Activated T-cell treated with anti-CD3 and anti-CD28 coated beads, Interleukin-2, amount 50 U/mL, for 4 hours (primary cell): ENCODE measurements at places on chromosomes 16 and 17.
A peak's percentile ranks its signal among the peaks of the same experiment; 100 is the strongest.

DNA sequence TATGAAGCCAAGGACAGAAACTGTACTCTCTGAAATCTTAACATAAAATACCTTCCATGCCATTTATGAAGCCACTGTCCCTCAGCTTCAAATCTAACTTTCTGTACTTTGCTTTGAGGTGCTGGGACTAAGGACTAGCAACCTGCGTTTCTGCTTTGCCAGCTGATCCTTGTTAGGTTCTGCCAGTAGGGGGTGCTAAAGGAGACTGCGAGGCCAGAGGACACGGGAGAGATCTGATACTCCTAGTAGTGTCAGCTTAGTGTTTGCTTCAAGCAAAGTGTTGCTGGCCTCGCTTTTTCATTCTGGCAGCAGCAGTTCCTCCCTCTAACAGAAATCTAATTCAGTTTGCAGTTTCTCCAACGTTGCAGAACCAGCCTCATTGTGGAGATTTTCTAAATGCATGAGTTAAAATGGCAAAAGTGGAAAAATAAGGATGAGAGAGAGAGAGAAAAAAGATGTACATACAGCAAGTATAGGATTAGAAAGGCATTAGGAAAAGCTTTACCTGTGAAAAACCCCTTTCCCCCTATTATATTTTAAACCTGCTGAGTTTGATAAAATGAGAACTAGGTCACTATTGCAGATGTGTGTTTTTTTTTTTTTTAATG lies 297.5 kb downstream of the CA10 start:
- DNase-seq = no peak

- no peak for DNase-seq
These were observed at the start of gene ZACN for GRCh38 chr17:76078860-76079534. ZACN (plus strand) TSS chr17:76079182; CDS start chr17:76079265, 83 bp downstream.

GRCh38 chr17:10899281-10899680 lies 61.4 kb upstream of the PIRT start:
- no peak for DNase-seq

DNA sequence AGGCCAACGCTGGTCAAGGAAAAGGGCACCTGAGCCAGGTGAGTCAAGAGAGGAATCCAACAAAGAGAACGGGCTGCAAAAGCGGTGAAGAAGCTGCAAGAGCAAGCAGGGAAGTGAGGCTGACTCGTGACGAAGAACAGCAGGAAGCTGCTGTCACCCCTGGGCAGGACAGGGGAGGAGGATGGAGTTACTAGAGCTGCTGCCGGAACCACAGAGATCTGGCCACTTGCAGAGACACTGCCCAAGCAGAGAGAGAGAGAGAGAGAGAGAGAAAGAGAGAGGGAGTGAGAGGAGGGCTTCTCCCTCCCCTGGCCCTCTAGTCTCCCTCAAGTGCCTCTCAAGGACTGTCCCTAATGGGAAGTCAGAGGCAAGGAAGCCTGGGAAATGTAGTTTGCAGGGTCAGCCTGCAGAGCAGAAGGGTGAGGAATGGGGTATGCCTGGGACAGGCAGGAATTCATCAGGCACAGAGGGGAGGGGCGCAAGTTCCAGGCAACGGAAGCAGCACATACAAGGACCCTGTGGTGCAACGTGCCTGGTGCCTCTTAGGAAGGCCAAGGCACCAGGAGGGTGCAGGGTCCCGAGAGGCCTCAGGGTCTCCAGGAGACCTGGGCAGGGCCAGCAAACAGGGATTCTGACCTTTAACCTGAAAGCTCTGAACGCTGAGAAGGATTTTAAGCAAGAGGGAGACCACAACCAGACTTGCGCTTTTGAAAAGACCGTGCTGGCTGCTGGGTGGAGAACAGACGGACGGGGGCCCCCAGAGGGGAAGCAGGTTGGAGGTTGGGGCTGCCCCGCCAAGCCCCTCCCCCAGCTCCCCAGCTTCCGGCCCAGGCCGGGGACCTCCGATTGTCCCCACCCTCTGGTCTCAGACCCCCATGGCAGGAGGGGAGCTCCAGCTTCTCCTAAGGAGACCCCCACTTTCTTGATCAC lies 45.8 kb upstream of the CIBAR2 start:
- no peak for DNase-seq

DNA sequence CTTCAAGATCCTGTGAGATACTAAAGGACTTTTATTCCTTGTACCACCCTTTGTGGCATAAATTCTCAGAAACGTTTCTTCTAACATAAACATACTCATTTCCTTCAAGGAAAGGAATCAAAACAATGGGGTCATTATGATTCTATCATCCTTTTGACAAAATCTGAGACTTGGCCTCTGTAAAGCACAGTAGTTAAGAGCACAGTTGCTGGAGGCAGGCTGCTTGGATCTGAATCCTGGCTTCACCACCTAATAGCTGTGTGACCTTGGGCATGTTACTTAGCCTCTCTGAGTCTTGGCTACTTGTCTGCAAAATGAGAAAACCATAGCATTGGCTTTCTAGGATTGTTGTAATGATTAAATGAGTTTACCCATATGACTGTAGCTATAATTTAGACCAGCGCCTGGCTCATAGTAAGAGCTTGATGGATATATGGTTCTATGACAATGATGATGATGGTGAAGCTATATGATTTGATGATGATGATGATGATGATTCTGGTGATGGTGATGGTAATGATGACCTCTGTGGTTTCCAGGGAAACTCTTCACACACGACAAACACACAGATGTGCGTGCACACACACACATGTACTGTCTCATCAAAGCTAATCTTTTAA lies 6.1 kb upstream of the KRT31 start:
- DNase-seq = no peak

- no peak for DNase-seq
These were observed 562.0 kb upstream of the GOT2 start for GRCh38 chr16:59295993-59296736.

GRCh38 chr16:79434092-79434491 lies 166.4 kb downstream of the MAF start:
- DNase-seq = no peak

- DNase-seq = no peak
These were observed 5.0 kb downstream of the IGFBP4 start for GRCh38 chr17:40448213-40448638.

- no peak for DNase-seq
These were observed 5.8 kb upstream of the FASN start for GRCh38 chr17:82103553-82104451.

DNA sequence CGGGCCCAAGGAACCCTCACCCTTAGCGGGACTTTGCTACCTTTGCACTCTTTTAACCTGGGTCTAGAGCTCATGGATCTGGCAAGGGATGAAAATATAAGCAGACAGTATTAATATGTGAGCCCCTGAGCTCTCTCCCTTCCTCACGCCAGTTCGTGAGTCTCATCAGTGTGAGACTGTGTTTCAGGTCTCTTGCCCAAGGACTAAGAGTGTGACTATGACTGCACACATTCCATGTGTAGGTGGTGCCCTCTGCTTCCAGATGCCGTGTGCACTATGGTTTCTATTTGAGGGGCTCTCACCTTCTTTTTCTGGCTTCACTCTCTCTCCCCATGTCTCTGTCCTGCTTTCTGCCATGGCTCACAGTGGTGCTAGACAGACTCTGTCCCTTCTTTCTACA lies 40.5 kb downstream of the DHRS7B start:
- no peak for DNase-seq

DNA sequence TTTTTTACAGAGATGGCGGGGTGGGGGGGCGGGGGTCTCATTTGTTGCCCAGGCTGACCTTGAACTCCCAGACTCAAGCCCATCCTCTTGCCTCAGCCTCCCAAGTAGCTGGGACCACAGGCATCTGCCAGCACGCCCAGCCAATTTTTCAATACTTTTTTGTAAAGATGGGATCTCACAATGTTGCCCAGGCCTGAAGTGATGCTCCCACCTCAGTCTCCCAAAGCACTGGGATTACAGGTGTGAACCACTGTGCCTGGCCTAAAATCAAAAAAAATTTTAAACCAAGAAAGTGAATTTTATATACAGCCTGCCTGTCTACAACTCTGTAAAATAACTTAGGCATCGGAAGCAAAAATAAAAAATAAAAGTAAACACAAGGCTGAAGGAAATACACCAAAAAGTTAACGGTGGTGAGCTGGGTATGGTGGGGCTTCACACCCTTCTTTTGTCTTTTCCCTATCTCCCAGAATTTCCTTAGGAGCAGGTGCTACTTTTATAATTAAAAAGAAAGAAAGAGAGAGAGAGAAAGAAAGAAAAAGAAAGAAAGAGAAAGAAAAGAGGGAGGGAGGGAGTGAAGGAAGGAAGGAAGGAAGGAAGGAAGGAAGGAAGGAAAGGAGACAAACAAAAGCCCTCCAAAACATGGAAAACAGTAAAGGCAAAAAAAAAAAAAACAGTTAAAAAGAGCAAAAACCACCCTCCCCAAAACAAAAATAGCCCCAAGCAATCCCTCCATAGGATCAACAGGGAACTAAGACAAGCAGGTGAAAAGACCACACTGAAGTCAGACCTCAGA lies 51.4 kb downstream of the TBC1D16 start:
- no peak for DNase-seq

DNA sequence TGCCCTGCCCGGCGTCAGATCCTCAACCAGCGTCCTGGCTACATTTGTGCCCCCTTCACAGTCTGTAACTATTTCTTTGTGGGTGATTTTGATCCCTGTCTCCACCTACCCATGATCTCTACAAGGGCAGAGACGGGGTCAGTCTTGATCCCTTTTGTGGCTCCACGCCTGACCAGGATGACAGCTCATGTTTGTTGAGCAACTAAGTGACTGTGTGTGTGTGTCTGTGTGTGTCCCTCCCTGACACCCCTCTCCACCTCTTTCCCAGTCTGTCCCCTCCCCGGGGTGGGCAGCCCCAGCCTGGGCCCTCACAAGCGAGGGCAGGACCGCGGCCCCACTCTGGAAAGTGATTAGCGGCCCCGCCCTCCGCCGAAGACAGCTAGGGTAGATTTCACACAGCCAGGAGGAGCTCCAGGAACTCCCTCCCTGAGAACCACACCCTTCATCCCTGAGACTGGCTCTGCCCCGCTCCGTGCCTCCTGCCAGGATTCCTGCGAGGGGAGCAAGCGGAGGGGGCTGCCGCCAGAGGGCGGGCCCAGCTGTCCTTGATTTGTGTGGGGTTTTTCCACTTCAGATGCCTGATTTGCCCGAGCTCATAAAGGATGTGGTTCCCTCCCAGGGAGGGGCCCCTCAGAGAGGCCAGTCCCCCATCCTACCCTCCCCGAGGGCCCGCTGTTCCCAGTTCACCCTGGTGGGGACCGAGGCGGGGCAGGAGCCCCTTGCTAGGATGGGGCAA lies 5.3 kb upstream of the HS3ST6 start:
- DNase-seq = no peak

DNA sequence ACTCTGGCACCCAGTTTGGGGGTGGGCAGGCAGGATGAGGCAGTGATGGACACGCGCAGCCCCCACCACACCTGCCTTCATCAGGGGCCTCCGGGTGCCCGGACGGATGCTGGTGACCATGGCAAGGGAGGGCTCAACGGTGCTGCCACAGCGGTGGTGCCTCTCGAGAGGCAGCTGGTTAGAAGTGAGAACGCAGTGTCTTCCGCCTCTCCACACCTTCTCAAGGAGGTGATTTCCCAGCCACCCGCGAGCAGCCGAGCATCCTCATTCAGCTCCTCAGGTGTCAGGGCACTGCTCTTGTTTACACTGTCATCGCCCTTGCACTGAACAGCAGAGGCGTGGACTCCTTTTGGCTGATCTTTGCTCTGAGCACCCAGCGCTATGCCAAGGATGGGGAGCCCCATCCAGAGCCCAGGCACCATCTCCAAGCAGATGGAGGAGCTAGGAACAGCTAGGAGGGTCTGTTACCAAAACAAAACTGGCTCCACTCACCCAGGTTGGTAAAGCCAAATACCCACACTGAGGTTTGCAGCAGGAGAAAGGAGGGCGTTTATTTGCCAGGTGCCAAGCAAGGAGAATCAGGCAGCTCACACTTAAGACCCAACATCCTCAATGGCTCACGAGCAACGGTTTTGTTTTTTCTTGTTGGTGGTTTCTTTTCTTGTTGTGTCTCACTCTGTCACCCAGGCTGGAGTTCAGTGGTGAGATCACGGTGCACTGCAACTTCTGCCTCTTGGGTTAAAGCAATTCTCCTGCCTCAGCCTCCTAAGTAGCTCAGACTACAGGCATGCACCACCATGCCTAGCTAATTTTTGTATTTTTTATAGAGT lies 174.3 kb upstream of the TNRC6C start:
- DNase-seq = peak; percentile 56

- no peak for DNase-seq
These were observed 59.3 kb upstream of the CORO6 start for GRCh38 chr17:29682054-29682453.

- no peak for DNase-seq
These were observed 44.7 kb downstream of the GRB7 start for GRCh38 chr17:39782481-39782880.

DNA sequence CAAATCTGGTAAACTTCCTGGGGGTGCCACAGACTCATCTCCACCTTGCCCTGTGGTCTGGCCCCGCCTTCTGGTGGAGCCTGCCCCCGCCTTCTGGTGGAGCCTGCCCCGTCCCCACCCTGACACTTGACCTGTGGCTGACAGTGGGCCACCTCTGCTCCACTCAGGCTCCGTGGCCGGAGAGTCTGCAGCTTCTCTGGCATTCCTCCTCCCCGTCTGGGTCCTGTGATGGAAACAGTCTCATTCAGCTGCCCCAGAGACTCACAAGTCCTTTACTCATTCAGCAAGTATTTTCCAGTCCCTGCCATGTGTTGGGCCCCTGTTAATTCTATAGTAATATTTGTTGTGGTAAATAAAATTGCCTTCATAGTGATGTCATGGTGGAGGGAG lies 21.0 kb upstream of the G6PC1 start:
- no peak for DNase-seq

DNA sequence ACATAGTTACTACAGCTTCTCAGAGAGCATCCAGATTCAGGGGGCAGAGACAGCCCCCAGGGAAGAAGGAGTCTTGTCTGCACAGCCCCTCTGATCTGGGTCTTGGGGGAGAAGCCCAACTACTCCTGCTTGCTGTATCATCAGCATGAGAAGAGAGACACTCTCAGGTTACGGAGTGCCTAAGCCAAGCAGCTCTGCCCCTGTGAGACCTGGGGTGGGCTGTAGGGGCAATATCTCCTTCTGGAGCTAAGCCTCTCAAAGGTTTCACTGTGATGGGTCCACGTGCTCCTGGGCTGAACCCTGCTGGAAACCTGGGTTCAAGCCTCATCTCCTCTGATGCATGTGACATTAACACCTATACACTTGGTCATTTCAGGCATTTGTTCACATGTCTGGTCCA lies 123.2 kb downstream of the CPPED1 start:
- DNase-seq = no peak

- DNase-seq = no peak
These were observed 690 bp downstream of the RPL23 start for GRCh38 chr17:38852771-38853291.

DNA sequence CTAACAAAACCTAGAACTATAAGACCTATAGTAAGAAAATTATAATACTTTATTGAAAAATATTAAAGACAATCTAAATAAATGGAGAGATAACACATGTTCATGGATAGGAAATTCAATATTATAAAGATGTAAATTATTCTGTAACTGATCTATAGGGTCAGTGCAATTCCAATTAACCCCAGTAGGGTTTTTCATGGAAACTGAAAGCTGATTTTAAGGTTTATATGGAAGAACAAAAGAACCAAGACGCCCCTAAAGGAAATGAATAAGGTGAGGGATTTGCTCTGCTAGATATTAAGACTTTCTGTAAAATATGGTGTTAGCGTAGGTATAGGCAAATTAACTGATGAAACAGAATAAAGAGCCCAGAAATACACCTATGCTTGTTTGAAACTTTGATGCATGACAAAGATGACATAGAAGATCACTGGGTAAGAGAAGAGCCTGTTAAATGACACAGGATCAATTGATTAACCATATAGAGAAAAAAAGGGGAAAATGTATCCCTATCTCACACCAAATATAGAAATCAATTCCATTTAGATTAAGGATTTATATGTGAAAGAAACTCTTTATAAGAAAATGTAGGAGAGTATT lies 3.0 kb downstream of the ICAM2 start:
- DNase-seq = no peak
